AG09309 (cell line): ENCODE measurements at places on chromosomes 12 and 14.

- no peak for DNase-seq
Observed at GRCh38 chr14:42510071-42510470, 903.4 kb downstream of the LRFN5 start.

GRCh38 chr14:96951511-96951910, 154.3 kb downstream of the VRK1 start:
- DNase-seq = no peak

GRCh38 chr12:131368668-131369071, 342.2 kb upstream of the SFSWAP start:
- DNase-seq = no peak

- no peak for DNase-seq
Observed at GRCh38 chr14:58659846-58660245, 22.1 kb downstream of the DACT1 start.

DNA sequence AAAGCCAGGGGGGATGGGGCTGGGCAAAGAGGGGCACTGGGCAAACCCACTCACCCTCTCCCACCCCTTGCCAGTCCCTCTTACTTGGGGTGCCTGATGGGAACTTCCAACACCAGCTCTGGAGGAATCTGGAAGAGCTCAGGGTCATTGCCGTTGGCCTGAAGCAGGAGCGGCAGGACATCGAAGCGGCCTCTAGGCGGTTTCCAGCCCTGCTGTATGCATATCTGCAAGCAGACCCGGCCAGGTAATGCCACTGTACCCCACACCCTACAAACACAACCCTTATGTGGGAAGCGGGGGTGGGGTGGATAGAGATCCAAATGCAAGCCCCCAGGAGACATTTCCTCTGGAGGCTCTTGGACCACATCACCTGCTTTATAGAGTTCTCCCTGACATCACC, 83.6 kb downstream of the NOS1 start:
- no peak for DNase-seq

DNA sequence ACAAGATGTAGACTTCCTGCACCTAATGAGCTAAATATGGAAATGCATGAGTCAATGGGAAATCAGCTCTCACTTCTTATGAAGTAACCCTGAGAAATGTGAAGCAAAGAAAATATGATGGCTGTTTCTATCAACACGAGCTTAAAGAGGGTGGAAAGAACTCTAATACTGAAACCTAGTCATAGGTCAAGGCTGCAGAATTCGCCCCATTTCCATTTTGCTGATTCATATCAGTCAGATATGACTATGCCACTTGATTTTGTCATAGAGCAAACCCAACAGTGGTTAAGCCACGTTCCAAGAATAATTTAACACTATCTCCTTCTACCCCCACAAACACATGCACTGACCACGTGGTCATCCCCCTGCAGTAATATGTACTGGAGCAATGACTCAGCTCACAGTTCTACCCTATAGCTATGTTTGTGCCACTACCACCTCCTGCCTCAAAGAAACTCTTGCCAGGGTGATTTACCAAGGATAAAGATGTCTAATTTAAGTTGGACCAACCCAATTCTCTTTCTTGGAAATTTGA, 157.5 kb downstream of the TMTC3 start:
- peak; percentile 98 for DNase-seq

GRCh38 chr12:8692573-8692972, 5.2 kb upstream of the RIMKLB start:
- DNase-seq = no peak

DNA sequence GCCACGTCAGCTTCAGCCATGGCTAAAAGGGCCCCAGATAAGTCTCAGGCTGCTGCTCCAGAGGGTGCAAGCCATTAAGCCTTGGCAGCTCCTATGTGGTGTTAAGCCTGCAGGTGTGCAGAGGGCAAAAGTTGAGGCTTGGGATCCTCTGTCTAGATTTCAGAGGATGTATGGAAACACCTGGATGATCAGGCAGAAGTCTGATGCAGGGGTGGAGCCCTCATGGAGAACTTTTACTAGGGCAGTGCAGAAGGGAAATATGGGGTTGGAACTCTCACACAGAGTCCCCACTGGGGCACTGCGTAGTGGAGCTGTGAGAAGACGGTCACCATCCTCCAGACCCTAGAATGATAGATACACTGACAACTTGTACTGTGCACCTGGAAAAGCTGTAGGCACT, 47.9 kb downstream of the SDR9C7 start:
- no peak for DNase-seq

DNA sequence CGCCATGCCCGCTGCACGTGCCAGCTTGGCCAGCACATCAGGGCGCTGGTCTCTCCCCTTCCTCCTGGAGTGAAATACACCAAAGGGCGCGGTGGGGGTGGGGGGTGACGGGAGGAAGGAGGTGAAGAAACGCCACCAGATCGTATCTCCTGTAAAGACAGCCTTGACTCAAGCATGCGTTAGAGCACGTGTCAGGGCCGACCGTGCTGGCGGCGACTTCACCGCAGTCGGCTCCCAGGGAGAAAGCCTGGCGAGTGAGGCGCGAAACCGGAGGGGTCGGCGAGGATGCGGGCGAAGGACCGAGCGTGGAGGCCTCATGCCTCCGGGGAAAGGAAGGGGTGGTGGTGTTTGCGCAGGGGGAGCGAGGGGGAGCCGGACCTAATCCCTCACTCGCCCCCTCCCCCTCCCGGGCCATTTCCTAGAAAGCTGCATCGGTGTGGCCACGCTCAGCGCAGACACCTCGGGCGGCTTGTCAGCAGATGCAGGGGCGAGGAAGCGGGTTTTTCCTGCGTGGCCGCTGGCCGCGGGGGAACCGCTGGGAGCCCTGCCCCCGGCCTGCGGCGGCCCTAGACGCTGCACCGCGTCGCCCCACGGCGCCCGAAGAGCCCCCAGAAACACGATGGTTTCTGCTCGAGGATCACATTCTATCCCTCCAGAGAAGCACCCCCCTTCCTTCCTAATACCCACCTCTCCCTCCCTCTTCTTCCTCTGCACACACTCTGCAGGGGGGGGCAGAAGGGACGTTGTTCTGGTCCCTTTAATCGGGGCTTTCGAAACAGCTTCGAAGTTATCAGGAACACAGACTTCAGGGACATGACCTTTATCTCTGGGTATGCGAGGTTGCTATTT, 914 bp upstream of the CCND2 start:
- no peak for DNase-seq

DNA sequence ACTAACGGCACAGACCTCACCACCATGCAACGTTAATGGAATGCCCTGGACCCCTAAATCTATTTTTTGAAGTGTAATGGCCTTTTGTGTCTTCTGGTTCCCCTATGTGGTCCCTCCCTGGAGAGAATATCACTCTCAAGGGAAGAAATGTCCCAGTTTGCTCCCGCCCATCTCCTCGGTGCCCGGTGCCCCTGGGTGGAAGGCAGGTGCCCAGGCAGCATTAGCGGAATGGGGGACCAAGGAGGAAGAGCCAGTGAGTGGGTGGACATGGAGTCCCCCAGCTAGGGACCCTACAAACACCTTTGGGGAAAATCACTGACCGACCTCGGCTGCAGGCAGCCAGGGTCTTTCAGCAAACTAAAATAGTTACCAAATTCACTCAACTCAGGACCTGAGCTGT, 212.1 kb upstream of the RTL1 start:
- no peak for DNase-seq

- no peak for DNase-seq
Observed at GRCh38 chr12:60752589-60752988, 1156.8 kb downstream of the SLC16A7 start.

DNA sequence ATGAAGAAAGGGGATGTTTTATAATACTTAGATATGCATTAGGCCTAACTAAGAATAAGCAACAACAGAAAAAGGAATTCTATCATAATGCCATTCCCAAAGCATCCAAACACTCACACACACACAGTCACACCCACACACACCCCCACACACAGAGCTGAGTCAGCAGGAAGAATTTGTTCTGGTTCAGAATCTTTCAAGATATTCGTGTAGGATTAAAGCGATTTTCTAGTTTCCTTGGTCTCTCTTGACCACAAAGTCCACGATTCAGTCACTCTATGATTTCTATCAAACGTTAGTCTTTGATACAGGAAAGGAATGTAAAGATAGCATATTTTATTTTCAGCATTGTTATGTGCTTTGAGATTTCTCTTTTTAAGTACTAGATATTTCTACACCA, 382.6 kb upstream of the DCN start:
- no peak for DNase-seq

GRCh38 chr12:82090165-82090564, 268.0 kb downstream of the CCDC59 start:
- no peak for DNase-seq

- no peak for DNase-seq
Observed at GRCh38 chr12:14264778-14265177, 100.7 kb upstream of the ATF7IP start.

- DNase-seq = no peak
Observed at GRCh38 chr12:53676656-53677015, 753 bp upstream of the ATP5MC2 start.

DNA sequence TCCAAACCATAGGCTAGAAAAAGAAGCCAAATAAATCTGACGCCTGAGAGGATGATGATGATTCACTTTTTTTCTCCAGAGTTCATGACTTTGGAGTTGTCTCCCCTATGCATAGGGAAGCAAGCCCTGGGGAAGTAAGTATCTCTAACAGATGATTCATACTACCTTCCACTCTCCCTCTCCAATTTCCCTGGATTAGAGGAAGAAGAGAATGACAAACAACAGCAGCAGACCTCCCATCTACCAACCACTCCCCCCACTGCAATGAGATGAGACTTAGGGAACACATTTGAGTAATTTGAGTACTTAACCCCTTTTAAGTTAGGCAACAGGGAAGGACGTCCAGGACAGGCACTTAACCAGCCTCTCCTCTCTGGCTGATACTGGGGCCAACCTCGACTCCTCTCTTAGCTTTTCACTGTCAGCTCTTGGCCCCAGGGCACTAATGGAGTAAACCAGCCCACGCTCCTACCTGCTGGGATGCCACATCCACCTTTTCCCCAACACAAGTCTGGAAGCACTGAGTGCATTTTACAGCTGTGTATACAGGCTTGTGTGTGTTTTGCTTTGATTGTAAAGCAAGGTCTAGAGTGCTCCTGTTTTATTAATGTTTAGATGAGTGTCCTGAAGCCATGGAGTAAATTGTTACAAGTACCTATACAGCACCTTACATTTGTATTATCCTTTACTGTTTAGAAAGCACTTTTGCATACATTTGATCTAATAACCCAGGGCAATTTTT, 180.7 kb downstream of the PHLDA1 start:
- no peak for DNase-seq

GRCh38 chr12:25655702-25656101, 102.6 kb upstream of the LMNTD1 start:
- DNase-seq = no peak

GRCh38 chr12:13386323-13387039, 190.0 kb downstream of the EMP1 start:
- DNase-seq = no peak

DNA sequence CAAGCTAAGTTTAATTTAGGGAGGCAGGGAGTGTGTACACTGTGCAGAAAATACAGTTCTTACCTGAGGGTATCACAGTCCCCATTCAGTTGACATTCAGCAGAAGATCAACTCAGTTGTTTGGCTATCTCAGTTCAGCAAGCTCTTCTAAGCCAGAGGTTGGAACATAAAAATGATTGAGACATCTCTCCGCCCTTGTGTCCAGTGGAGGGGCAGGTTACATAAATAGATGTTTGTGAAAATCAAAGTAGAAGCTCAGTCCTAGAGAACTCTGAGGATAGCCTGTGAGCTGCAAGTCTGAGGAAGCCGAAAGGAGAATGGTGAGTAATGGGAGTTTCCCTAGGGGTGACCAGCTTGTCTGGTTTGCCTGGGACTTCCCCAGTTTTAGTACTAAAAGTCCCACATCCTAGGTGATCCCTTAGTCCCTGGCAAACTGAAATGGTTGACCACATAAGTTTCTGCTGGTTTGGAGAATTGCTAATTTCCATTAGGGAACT, 251.4 kb upstream of the ATP2B1 start:
- peak; percentile 24 for DNase-seq

- no peak for DNase-seq
Observed at GRCh38 chr12:96606644-96607043, 117.3 kb downstream of the CFAP54 start.

DNA sequence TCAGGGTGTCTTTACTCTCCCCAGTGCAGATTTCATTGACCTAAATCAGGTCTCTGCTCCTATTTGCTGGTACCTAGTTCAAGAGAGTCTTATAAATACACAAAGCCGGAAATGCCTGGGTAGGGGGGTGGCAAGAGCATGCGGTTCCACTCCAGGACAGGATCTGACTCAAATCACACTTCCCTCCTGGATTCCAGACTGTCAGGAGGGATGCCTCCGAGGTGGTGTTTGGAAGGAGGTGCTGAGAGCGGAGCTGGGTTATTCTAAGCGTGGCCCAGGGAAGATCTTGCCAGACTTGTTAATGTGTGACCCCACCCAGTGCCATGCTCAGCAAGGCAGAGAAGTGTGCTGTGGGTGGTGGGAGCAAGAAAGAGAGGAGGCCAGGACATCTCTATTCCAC, 49.8 kb downstream of the B4GALNT3 start:
- DNase-seq = no peak

DNA sequence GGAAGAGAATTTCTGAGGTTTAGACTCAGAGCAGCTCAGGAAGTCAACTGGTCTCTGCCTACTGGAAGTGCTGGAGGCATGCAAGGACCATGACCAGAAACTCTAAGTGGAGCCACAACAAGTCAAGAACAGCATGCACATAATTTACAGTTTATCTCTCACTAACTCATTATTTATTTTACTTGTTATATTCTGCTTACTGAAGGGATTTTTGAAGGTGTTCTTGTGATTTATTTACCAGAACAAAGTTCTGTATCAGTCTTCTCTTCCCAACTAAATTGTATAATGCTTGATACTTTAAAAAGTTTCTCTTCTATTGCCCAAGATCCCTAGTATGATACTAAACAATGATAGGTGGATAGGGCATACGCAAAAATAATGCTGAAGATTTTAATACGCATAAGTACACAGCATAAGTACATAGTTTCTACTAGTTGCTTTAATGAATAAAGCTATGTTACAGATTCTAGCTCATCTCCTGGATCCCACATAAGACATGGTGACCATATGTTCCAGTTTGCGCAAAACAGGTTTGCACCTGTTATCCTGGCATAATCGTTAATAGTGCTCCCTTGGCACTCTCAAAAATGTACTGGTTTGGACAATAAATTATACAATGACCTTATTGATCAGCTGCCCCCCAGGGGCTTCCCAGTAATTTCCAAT, 11.6 kb upstream of the SPTB start:
- DNase-seq = no peak
